ENCODE measurements at places on chromosomes 3 and 15. TPM values are rescaled to one million over a fixed set of nuclear protein-coding genes. Genes with fewer than 3 reads are reported as not detected.

Gene DNAJC13
- total RNA-seq, result 32.0 TPM

Gene AEN
- total RNA-seq, result 58.4 TPM

Gene FSTL1
- total RNA-seq, result 1.0 TPM

Gene AGTR1
- not detected for total RNA-seq

- no peak overlapping the region for H3K27ac ChIP-seq
- no peak overlapping the region for H3K4me3 ChIP-seq
- no peaks in the 10 kb centered on the region for H3K27me3 ChIP-seq
- DNase-seq, result no peak
- H3K36me3 ChIP-seq, result no peaks in the 10 kb centered on the region
Observed at GRCh38 chr15:68885070-68885469, 45.3 kb upstream of the SPESP1 start.

DNA sequence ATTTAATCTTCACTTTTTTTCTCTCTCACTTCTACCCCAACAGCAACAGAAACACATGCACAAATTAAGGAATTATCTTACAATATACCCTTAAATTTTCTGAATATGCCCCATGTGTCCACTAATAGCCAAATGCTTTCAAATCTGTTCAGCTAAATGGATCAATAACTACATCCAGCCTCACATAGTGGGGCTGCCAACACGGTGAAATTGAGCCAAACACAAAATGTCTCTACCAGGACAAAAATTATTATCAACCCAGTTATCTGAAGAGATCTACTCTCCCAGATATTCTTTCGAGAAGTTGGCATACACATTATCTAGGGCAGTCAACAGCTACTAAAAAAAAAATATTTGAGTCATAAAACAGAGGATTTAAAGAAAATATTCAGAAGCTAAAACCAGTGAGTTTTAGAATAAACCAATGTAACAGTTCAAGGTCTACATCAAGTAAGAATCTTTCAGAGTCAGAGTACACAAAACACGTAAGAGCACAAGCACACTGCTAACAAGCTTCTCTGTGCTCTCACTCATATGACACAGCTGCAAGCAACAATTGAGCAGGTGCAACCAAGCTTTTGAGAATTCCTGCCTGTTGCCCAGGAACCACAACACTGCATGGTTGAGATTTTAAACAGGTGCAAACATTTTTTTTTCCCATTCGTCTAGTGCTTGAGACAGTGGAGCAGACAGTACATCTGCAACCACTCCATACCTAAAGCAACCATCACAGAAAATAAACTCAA is 247.7 kb downstream of the ZBTB20 start:
- H3K27me3 ChIP-seq, result no peaks in the 10 kb centered on the region
- no peaks in the 10 kb centered on the region for H3K36me3 ChIP-seq

DNA sequence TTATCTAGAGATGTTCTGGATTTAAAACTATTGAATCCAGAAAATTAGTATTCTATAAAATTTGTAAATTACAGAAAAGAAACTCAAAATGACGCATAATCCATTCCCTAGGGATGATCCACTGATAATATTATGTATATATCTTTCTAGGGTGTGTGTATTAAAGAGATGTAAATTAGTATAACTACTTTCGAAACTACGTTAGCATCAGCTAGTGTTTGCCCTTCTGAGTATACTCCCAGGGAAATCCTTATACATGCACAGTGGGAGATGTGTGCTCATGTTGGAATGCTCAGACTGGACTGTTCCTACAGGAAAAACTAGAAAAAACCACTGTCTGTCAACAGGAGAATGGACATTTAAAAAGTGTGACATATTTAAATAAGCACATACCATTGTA is 36.4 kb downstream of the ACAA1 start:
- H3K27ac ChIP-seq, result no peak overlapping the region
- no peak overlapping the region for H3K4me3 ChIP-seq
- no peak for DNase-seq
- H3K27me3 ChIP-seq, result no peaks in the 10 kb centered on the region

All from activated CD8-positive, alpha-beta T cell treated with anti-CD3 and anti-CD28 coated beads for 36 hours (primary cell).